ENCODE measurements at places on chromosomes 5 and 9. TPM values are rescaled to one million over a fixed set of nuclear protein-coding genes. Genes with fewer than 3 reads are reported as not detected.
A peak's percentile ranks its signal among the peaks of the same experiment; 100 is the strongest.

- no peak for DNase-seq
Observed at GRCh38 chr5:160361624-160362228, 8.7 kb downstream of the C1QTNF2 start.

DNA sequence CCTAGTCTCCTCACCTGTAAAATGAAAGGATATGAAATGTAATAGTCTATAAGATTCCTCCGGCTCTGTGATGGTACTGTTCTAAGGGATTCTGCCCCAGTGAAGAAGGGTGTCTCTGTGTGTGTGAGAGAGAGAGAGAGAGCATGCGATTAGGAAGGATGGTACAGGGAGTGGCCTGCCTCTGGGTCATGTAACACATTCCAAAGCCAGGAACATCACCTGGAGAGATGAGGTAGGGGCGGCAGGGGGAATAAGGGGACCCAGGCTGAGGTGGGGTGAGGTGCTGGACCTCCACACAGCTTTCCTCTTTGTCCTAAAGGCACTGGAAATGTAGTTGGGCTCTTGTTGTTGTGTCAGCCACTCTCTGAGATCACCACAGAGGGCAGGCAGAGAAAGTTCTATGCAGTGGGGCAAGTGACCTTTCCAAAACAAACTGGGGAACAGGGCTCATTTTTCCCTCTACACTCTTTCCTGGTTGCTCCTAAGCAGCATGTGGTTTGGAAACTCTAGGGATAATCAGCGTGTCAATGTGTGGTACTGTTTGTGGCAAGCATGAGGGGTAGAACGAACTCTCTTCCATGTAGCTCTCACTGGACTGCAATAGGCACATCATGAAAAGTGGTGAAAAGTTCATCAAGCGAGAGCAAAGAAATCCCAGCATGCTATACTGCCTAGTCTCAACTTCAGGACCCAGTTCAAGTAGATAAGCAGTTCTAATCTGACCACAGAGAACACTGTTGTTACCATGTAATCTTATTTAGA lies 65.0 kb downstream of the SEMA6A start:
- DNase-seq, result no peak

DNA sequence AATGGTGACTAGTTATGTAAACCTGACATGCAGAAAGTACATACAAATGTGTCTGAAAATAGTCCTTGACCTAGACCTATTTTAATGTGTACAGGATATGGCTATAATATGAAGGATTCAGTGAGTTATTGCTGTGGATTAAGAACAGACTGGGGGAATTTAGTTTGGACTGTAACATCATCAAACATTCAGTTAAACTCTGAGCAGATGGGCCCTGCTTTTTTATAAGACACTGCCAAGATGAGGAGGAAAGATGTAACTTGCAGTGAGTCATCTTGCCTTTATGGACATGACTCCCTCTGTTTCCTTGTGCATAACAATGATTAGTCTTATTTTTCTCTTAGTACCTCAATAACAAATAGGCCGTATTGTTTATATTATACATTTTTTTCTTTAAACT lies 12.2 kb downstream of the PPP3R2 start:
- DNase-seq, result no peak

DNA sequence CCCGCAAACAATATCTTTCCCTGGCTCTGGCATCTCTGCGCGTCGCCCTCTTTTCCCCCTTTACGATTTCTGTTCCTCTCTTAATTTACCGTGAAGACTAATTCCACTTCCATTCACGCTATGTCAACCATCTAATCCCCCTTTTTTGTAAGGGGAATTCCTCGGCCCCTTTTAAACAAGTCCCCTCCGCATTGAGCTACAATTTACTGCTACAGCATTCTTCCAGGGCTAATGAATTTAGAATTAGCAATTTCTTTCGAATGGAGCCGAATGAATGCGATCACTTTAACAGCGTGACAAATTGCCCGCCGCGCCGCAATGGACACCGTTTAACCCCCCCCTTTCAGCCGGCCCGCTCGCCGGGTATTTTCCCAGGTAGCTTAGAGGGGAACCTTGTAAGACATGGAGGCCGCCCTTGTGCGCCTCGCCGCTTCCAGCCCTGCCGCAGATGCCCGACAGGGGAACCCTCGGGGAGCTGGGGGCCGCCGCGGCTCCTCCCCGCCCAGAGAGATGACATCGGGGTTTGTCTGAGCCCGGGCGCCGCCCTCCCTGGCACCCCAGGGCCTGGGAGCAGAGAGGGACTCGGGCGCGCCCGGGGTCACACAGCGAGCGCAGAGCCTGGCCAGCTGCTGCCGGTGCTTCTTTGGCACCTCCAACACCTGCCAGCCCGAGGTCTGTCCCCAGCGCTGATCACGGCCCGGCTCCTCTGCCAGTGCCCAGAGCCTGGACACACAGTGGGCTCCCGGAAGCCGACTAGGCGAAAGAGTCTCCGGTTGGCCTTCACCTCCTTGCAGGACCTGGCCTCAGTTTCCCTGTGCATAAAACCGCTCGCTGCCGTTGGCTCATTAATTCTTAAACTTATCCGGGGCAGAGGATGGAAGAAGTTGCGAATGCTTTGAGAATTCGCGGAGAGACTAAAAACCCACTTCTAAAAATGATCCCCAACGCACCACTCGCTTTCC lies 1.3 kb downstream of the PRDM12 start:
- no peak for DNase-seq

- DNase-seq, result no peak
Observed at GRCh38 chr9:3308609-3309008, 217.2 kb downstream of the RFX3 start.

- DNase-seq, result no peak
Observed at GRCh38 chr9:16103620-16104397, 551.0 kb downstream of the CCDC171 start.

DNA sequence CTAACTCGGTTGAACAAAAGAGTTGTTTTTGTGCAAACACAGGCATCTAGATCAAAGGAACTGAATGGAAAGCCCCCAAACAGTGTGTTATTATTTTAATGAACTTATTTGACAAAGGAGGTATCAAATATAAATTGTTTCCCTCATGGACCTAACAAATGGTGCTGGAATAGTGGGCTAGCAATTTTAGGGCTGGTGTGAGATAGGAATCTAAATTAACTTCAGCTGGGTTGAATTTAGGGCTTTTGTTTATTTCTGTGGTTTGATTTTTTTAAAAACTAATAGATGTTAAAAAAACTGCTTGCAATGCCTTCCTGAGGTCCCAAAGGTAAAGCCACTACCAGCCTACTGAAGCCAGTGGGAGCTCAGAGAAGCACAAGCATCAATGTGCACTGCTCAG lies 42.1 kb downstream of the TTC39B start:
- no peak for DNase-seq

DNA sequence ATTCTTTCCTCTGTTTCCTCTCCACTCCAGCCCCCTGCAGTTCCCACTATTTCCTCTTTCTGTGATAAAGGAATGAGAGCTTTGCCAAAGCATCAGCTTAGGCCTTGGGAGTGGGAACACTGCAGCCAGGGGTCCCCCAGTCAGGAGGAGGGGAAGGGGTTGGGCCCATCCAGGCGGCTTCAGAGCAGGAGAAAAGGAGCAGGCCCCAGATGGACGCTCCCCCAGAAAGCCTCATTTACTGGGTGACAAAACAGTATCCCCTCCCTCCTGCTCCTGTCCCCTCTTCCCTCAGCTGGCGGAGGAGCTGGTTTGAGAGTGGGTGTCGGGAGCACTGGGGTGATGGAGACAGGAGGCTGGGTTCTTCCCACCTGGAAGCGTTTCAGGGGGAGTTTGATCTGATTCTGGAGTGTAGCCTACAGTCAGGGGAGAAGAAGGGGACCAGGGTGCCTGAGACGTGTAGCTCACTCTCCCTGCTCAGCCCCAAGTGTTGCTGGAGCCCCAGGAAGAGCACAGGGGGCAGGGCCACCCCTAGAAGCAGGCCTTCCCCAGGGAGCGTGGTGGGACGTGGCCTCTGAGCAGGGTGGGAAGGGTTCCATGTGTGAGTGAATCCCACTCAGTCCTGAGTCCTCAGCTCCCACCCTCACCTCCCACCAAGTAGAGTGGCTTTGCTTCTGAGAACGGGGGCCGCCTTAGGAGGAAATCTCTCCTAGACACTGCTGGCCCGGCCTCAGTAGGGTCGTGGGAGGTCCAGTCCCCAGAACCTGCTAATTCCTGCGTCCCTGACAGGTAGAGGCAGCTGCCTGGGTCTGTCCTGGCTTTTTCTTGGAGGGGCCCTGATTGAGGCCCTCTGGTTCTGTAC lies 173.1 kb downstream of the CACNA1B start:
- DNase-seq, result no peak

GRCh38 chr9:123528501-123528900 lies 172.5 kb downstream of the CRB2 start:
- no peak for DNase-seq

GRCh38 chr5:77864997-77865396 lies 88.9 kb upstream of the TBCA start:
- DNase-seq, result no peak

DNA sequence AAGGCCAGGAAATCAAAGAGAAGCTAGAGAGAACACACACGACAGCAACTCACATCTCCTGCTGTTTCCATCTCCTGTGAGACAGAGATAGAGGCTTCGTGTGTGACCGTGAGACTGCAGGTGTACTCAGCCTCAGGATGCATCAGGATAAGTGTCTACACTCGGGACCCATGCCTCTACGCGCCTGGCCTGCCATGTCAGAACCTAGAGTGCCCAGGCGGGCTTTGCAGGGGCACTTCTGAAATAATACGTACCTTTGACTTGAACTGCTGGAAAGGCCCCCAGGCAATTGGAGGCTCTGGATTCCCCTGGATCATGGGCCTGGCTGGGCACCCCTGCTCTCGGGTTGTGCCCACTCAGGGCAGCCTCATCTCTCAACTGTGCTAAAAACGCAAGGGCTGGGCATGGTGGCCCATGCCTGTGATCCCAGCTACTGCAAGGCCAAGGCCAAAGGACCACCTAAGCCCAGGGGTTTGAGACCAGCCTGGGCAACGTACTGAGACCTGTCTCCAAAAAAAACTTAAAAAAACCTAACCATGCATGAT lies 13.0 kb downstream of the CLPTM1L start:
- DNase-seq, result no peak

DNA sequence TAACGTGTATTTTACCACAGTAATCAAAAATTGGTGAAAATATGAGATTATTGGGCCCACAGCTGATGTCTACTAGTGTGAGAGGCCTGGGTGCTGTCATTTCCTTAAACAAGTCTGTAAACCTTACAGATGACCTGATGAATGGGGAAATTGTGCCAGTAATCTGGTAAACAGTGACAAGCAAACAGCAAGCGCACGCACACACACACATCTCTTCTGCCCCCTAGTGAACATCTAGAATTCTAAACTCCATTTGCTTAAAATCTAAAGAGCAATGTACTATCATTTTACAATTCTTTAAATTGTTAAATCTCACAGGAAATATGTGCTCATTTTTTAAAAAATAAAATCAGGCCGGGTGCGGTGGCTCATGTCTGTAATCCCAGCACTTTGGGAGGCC lies 7.5 kb upstream of the RAPGEF1 start:
- peak; percentile 43 for DNase-seq

DNA sequence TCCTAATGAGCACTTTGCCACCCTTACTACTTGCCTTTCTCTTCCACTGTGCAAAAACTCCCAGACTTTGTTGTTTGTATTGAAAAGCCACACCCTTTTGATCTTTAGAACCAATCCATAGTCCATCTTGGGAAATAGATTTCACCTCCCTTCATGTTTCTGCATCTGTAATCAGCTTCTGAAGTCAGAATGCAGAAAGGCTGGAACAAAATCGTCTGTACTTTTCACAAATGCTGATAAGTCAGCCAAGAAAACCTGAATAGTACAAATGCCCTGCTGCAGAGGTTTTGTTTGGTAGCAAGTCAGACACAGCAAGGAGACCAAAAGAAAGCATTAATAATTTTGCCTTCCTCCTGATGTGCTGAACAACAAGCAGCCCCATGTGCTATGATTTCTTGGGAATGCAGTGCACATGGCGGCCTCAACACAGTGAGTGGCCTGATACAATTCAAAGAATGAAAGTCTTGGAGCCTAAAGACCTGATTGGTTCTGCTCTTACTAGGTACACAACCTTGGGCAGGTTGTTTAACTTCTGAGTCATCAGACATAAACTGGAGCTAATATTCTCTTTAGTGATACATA lies 59.2 kb upstream of the STK32A start:
- DNase-seq, result peak; percentile 70

DNA sequence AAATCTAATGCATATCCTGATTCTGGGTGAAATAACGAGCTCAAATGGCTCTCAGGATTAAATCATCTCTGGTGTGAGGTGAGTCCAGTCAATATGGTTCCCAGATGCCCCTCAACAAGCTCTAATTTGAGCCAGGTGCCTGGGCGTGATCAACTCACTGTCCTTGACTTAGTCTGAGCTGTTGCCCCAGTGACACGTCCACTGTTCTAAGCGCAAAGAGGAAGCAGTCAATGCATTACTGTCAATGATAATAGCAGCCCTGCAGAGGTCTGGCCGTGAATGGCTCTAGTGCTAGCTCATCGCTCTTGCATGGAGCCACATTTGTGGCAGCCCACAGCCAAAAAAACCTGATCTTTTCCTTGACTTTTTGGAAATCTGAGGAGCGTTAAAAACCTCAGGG lies 128.6 kb upstream of the EFNA5 start:
- DNase-seq, result no peak

DNA sequence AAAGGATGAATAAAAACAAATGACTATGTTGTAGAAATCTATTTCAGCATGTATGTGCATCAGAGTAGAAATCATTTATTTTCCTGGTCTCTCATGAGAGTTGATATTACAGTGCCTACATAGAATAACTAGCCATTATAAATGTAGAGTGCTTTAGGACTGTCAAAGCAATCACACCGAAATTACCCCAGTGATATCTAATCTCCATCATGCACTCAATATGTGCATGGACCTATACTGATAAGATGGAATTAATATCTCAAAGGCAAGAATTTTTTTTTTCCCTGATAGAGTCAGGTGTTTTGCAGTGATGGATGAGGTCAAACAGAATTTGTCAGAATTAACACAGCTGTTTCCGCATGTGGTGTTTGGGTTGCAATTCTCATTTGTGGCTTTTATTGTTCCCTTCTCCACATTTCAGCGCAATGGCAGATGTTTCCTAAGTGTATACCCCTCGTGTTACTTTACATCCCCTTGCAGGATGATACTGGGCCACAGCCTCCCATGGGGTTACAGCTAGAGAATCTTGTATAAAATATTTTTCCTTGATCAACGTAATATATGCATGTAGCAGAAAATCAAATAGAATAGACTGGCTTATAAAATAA lies 298.8 kb downstream of the RASEF start:
- no peak for DNase-seq

DNA sequence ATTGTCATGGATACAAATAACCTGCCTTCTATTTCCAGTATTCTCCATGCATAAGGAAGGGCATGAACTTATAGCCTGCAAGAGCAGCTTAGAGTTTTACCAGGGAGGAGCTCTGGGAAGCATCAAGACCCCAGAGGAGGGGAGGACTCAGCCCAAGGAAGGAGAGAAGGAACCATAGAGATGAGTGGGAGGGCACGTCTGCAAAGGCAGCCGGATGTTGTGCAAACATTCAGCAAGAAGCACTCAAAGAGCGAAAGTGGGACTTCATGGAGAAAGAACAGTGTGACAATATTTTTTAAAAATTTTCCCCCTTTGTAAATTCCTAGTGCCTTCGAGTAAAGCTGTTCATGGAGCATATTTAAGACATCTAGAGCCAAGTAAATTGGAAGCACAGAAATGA lies 270.1 kb upstream of the PTGER4 start:
- no peak for DNase-seq

MYOZ3 gene
- polyA plus RNA-seq, result 3.0 TPM

IQGAP2 gene
- polyA plus RNA-seq, result 29.2 TPM

TMEM250 gene
- 36.2 TPM for polyA plus RNA-seq

ARHGEF28 gene
- polyA plus RNA-seq, result 16.6 TPM

PCDHA6 gene
- polyA plus RNA-seq, result 0.85 TPM

CSF2 gene
- not detected for polyA plus RNA-seq

GIN1 gene
- polyA plus RNA-seq, result 7.3 TPM

PCDHB10 gene
- polyA plus RNA-seq, result 2.9 TPM

CTNNA1 gene
- polyA plus RNA-seq, result 287 TPM
